ENCODE measurements at places on chromosomes 16 and 17.
A peak's percentile ranks its signal among the peaks of the same experiment; 100 is the strongest.

DNA sequence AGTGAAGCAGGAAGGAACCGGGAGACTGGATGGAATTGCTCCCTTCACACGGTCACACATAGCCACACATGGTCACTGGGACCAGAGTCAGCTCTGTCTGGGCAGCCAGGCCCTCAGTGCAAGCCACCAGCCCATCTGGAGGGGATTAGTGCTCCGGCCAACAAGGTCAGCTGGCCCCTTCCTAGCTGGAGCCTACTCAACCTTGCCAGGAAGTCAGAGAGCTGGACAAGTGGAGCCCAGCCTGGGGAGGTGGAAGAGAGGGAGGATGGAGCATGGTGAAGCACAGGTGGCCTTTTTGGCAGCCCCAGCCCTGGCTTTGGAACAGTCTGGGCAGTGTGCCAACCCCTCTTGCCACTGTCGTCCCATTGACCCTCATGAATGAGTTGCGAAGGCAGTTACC is 3.7 kb upstream of the CACNA1G start:
- DNase-seq, result no peak

- DNase-seq, result no peak
These were observed 12.5 kb downstream of the ABAT start for GRCh38 chr16:8686879-8687278.

GRCh38 chr16:84475643-84476240 is 28.7 kb downstream of the MEAK7 start:
- no peak for DNase-seq

GRCh38 chr17:58341861-58342475 is 10.0 kb downstream of the SUPT4H1 start:
- DNase-seq, result no peak

DNA sequence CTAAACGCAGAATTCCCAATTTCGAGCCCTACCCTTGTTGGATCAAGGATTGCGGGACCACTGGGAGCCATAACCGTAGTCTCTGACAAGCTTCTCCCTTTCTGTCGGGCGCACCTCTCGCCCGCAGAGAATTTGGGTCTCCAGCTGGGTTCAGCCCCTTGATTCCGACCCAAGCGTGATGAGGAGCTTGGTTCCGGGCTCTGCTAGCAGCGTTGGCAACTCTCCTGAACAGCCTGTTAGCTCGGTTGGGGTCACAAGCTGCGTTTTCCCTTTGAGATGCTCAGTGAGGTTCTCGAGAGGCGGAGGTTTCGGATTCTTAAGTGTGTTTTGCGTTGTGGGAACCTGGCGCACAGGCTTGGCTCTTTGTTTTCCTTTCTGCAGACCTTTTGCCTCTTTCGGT is 655 bp downstream of the ATXN1L start:
- peak; percentile 18 for DNase-seq

DNA sequence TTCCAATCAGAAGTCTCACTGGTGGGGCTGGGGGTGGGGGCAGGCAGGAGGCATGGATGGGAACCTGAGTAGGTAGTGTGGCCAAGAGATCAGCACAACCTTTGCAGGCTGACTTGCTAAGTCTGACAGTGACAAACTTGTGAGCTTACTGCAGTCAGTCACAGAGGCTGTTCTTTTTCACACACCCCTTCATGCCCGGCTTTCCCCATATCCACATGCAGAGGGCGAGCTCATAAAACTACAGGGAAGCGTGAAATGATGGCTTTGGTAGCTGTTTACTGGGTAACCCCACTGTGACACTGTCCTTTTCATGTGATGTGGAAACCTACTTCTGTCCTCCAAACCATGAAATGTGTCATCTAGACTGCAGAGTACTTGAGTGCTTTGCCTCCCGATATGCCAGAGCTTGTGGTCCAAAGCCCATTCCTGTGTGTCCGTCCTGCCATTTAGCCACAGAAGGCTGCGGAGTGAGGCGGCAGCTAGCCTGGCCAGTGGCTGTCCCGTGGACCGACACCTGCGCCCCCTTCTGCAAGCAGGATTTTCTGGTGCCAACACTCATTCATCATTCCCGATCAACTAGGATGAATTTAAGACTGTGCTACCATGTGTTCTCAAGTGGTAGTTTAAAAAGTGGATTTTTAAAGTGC is 9.8 kb downstream of the GEMIN4 start:
- no peak for DNase-seq

GRCh38 chr16:4481963-4482362 is 5.8 kb downstream of the HMOX2 start:
- no peak for DNase-seq

GRCh38 chr16:50021544-50021943 is 3.5 kb upstream of the CNEP1R1 start:
- no peak for DNase-seq

GRCh38 chr16:56607109-56607618 is 1.2 kb upstream of the MT2A start:
- peak; percentile 94 for DNase-seq

GRCh38 chr17:79761894-79762589 is 15.9 kb upstream of the CBX2 start:
- no peak for DNase-seq

GRCh38 chr16:82470016-82470415 is 156.8 kb upstream of the CDH13 start:
- no peak for DNase-seq

- no peak for DNase-seq
These were observed 1.0 kb downstream of the MCRIP1 start for GRCh38 chr17:81831957-81832607.

DNA sequence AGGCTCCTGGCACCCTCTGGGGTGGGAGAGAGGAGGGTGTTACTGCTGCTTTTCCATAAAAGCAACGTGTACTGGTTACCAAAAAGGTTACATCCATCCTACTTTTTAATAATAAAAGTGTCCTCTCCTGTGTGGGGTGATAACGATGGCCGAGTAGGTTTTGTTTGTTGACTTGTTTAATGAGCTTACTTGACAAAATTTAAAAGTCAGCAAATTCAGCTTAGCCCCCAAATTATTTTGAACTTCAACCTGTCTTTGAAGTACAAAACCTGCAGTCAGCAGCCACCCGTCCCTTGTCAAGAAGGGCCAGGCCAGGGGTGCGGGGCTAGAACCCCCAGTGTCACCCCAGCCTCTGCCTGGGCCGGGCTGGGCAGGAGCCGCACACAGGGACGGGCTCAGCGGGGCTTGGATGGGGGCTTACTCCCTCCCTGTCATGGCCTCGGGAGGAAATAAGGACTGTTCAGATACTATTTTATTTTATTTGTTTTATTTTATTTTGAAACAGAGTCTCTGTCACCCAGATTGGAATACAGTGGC is 103.9 kb upstream of the CHMP6 start:
- DNase-seq, result no peak

DNA sequence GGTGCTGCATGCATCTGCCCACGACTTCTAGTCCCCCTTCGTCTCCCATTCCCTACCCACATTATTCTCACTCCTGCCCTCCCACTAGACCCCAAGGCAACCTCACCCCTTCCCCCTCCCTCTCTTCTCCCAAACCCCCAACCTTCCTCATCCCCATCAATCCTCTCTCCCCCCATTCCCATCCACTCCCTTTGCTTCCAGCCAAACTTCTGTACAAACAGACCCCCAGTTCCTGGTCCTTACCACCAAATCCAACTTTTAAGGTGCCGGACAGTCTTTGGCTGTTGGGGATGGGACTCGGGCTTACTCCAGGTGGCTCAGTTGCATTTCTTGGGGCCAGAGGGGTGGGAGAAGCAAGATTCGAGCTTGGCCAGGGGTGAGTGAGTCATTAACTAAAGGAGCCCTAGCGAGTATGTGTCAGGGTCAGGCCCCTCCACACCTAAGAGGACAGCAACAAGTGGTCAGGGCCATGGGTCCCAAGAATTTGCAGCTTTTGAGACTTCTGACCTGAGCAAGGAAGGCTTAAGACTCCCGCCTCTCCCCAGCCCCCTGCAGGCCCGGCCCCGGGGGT is at the start of gene SLC38A8:
Gene SLC38A8 (minus strand): TSS at position 488 of the 571 bp plus-strand sequence. CDS start 638 bp downstream, outside the sequence.
- no peak for DNase-seq

DNA sequence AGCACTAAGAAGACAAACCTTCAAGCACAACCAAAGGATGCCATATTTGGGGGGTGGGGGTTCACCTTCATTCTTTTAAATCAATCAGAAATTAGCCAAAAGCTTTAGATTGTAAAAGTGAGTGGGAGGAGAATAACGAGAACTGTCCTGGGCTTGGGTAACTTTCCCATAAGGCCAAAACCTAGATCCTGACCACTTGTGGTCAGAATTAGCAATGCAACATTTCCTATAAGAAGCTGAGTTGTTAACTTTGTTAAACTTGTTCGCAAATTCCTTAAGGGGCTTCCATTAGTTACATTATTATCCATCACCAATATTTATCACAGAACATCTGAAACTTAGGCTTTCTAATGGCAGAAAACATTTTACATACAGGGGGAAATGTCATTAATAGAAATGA is 25.1 kb downstream of the STAT5B start:
- DNase-seq, result no peak

DNA sequence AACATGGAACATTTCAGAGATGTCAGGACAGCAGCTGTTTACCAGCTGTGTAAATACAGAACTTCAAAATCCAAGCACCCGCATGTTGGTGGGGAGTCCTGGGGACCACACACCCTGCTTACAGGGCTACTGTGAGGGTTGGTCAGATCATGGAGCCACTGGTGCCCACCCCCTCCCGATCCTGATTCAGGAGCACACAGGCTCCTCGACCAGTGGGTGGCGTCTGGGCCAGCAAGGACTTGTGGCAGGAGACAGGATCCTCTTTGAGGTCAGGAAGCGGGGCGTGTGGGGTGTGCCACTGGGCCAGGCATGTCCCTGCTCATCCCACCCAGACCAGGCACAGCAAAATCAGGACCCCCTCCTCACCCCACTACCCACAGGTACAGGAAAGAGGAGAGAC is 83.6 kb downstream of the SDK2 start:
- no peak for DNase-seq

GRCh38 chr17:82412535-82413520 is 5.3 kb upstream of the HEXD start:
- no peak for DNase-seq

- no peak for DNase-seq
These were observed 12.7 kb downstream of the WFDC1 start for GRCh38 chr16:84307209-84307954.

DNA sequence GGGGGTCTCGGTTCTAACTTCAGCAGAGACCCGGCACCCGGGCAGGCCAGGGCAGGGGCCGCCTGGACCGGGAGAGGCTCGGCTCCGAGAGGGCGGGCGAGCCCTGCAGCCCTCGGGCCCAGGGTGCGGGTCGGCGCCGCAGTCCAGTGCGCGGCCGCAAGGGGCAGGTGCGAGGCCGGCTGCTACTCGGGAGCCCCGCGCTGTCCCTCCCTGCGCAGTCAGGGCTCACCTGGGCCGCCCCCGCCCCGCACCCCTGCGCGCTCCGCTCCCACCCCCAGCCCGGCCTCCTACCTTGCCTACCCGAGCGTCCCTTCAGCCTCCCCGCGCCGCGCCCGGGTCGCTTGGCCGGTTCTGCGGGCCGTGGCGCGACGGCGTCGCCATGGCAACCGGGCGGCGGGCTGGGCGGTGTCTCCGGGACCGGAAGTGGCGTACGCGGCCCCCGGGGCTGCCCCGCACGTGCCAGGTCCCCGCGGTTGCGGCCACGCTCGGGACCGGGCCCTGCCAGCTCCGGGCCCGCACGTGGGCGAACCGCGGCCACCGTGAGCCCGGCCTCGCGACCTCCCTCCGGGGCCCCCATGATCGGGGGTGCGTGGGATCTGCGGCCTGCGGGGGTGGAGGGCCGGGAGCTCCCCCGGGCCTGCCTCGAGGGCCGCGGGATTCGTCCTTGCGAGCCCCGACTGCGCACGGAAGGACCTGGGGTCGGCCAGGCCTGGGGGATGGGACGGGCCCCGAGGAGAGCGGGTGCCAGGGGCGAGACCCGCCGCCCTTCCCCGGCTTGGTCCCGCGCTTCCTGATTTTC is at the start of gene CYB561:
Gene CYB561 (minus strand): TSS at position 353 of the 799 bp plus-strand sequence. CDS start 8,759 bp downstream, outside the sequence.
- DNase-seq, result peak; percentile 84

DNA sequence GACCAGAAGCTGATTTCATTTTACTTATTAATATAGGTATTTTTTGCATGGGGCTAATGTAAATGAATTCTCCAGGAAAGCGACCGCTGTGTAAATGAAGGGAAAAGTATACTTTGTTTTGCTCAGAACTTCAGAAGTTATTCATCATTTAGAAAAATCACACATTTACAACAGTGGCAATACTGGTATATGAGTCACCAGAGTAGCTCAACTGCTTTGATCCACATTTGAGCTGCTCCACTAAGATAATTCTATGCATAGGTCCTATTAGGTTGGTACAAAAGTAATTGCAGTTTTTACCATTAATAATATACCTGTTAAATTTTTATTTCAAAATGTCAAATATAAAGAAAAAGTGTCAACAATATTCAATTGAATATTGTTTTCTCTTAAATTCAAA is 22.9 kb upstream of the DYNLRB2 start:
- DNase-seq, result no peak

DNA sequence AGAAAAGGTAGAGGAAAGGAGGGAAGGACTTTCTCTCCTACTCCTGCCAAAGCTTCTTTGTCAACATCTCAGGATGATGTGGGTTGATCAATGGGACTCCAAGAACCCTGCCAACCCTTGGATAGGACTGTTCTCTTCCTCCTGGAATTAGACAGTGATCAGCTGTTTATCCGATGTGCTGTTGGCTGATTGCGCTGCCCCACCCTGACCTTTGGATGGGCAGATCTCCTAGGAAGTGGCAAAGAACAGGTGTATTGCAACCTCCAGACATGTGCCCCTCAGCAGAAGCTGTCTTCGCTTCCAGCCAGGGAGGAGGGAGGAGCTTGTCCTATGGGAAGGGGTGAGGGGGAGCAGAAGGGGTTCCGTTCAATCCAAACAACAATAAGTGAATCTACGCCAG is 30.5 kb downstream of the SLC5A11 start:
- no peak for DNase-seq

- no peak for DNase-seq
These were observed 86.5 kb downstream of the MAP2K6 start for GRCh38 chr17:69500911-69501429.

- DNase-seq, result peak; percentile 30
These were observed 137.5 kb upstream of the IRX3 start for GRCh38 chr16:54424043-54424451.

- DNase-seq, result peak; percentile 46
These were observed 90.3 kb upstream of the CHMP6 start for GRCh38 chr17:80901319-80901718.

DNA sequence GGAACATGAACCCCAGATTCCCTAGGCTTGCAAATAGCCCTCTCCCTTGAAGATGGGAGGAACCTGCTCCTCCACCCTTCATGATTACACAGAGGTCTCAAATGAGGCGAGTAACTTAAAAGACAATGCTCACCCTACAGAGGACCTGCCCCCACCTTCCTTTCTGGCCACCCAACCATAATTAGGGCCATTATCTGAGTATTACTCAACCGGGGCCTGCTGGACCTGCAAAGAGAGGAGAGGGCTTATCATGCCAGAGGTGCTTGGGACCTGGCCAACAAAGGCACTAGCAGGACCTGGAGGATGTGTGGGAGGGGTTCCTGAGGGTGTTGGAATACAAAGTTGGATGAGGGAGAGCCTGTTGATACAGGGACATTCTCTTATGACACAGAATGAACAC is 42.4 kb downstream of the RNF157 start:
- DNase-seq, result no peak
